ENCODE measurements at places on chromosomes 12 and 14.
A peak's percentile ranks its signal among the peaks of the same experiment; 100 is the strongest.

DNA sequence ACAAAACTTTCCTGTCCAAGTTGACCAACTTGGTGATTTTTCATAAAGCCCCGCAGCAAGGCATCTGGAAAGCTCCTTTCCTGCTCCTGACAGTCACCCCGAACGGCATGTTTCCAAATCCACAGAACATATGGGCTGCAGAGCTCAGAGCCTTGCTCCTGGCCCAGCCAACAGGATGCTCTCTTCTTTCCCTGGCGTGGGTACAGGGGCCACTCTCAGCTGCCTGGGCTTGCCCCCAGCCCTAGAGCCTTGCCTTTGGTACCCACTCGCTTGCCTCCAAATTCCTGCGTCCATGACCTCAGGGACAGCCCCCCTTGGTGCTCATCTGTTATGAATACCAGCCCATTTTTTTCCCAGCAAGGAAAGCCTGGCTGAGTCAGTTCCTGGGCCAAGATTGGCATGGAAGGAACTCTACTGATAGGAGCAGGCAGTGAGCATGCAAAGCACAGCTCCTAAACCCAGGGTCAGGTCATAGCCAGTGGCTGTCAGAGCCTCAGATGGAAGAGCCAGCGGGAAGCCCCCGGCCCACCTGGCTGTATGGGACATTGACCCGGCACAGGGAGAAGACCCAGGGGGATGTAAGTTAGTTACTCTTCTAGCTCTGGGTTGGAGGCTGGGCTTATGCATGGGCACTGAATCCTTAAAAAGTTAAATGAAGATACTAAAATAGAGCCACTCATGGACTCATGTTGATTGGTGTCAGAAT, 105.3 kb upstream of the RTL1 start:
- DNase-seq: no peak

GRCh38 chr12:60335745-60336144, 739.9 kb downstream of the SLC16A7 start:
- DNase-seq: no peak

- DNase-seq: no peak
Measured at GRCh38 chr12:126084480-126084879, 1019.2 kb downstream of the AACS start.

DNA sequence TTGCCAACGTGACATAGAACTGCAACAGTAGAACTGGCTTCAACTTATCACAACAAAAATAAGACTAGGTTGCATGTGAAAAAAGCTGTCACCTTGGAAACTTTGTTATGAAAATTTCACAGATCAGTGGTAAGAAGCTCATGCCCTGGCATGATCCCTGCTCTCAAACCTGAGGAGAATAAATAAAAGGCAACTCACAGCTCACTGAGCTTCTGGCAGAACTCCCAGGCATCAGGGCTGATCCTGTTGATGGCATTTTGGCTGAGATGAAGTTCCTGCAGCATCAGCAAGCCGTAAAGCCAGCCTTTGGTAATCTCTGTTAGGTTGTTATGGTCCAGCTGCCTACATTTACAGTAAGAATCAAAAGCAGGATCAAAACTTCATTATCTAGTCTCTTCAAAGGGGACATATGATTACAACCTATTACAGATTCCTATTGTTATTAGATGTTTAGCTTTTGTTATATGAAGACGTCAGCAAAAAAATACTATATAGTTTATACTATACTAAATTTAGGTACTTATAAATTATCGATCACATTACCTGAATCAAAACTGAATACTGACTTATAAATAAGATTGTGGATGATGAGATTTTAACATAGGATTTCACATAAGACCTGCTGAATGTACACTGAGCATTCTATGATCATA, 32.0 kb downstream of the LRIG3 start:
- no peak for DNase-seq

DNA sequence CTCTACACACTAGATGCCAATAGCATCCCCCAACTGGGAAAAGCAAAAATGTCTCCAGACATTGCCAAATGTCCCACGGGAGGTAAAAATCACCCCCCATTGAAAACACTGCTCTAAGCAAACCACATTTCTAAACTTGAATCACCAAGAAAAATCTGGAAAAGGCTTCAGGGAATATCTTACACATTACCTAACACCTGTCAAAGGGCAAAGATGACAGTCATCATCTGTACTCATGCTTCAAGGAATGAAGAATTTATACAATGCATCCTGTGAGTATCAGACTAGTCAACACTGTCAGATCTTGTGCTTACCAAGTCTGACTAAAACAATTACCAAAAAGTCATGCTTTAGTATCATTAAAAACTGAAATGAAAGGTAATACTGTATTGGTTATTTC, 161.6 kb upstream of the SOX5 start:
- no peak for DNase-seq

DNA sequence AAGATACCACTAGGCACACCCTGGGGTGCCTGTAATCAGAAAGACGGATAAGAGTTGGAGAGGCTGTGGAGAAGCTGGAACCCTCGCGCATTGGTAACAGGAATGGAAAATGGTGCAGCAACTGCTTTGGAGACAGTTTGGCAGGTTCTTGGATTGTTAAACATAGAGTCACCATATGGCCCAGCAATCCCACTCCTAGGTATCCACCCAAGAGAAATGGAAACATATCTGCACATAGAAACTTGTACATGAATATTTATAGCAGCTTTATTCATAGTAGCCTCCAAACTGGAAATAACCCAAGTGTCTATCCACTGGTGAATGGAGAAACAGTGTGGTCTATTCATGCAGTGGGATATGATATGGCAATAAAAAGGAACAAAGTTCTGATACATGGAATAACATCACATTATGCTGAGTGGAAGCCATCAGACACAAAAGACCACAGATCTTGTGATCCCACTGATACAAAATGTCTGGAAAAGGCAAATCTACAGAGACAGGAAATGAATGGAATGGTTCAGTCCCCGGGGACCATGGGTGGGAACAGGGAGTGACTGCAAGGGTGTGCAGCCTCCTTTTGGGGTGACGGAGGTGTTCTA, 45.4 kb downstream of the JAG2 start:
- no peak for DNase-seq

DNA sequence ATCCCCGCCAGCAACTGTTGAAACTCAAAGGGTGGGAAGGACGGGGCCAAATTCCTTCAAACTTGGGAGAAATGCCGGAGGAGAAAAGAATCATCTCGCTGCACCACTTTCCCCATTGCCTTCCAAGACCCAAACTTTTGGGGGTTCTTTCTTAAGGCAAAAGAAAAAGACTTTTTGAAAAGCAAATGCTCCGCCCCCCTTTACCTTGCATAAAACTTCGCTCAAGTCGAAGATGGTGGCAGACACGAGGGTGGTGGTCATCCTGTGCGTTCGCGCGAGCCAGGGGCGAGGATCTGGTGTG, 239 bp downstream of the ZFP36L1 start:
- DNase-seq: no peak

DNA sequence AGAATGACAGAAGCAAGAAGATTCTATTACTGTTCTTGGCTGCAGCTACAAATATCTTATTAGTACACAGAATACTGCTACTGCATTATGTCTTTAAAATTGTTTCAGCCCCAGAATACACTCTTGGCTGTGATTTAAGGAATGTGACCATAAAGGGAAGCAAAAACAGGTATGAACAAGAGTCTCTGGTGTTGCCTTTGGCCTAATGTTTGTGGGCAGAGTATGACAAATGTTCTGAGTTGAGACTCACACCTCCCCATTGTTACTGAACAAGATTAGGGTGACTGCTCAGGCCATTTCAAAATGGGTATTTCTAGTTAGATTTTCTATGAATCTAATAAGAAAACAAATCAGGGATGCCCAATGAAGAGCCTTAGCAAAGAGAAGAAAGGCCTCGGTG, 28.5 kb downstream of the TTC6 start:
- DNase-seq: no peak

DNA sequence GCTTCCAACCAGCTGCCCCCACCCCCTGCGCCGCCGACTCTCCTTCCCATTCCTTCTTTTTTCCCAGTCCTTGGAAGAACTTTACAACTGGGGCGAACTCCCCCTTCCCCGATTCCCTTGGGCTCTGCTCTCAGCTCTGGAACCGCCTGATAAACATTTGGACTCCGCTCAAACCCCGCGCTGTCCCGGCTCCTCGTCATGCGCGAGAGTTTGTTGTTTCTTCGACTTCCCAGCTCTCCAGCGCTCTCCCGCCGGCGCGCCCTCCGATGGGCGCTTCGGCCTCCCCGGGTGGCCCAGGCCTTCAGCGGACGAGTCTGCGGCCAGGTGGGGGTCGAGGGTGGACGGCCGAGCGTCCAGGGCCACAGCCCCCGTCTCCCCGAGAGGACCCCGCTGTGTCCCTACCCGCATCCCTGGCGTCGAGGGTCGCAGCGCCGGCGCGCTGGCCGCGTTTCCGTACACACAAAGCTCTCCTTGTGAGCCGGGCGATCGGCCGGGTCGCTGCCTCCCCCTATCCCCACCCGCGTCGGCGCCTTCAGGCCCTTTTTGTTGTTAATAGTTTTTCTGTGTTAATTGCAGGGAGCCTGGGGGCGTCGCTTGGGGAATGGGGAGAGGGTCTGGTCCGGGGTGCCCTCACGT, 847 bp downstream of the MMP14 start:
- no peak for DNase-seq

- no peak for DNase-seq
Measured at GRCh38 chr14:68651075-68651474, 141.8 kb downstream of the ZFP36L1 start.

GRCh38 chr12:14928931-14929330, 9.4 kb downstream of the ERP27 start:
- no peak for DNase-seq

DNA sequence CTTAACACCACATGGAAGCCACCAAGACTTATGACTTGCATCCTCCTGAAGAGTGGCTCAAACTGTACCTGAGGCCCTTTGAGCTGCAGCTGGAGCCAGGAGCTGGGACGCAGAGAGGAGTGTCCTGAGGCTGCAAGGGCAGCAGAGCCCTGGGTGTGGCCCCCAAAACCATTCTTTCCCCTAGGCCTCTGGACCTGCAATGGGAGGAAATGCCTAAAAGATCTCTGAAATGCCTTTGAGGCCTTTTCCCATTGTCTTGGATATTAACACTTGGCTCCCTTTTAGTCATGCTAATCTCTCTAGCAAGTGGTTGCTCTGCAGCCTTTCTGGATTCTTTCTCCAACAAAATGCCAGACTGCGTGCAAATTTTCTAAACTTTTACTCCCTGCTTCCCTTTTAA, 156.1 kb downstream of the SLC38A4 start:
- DNase-seq: no peak

DNA sequence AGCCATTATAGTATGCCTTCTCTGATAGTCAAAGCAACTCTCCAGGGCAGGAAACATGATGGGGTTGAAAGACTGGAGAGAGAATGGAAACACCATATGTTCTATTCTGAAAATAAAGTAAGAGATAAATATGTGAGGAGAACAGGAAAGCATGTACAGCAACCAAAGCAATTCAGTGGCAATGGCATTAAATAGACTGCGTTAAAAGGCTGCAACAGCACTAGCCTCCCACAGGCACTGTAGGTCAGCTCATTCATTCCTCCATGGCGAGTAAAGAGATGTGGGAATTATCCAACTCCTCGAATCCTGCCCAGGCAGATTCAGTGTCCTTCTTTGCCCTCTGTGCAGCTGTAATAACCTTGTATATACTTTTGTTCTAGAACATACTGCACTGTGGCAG, 43.8 kb downstream of the ANO6 start:
- DNase-seq: no peak

- DNase-seq: no peak
Measured at GRCh38 chr12:38490073-38490472, 173.5 kb downstream of the ALG10B start.

DNA sequence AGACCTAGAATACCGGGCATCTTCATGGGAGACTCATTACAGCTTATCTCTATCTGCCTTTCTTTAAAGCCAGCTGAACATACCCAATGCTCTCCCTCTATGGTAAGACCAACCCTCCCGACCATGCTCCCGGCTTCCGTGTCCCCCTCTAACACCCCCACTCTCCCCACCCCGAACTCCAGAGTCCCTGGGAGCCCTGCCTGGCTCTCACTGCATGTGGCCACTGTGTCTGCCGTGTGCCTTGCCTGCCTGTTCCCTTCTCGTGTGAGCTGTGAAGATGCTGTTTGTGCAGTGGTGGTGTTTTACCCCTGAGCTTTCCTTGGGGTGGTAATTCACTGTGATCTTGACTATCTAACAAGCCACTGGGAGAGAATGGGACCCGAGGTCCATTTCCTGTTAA, 146.4 kb upstream of the FKBP4 start:
- DNase-seq: no peak

DNA sequence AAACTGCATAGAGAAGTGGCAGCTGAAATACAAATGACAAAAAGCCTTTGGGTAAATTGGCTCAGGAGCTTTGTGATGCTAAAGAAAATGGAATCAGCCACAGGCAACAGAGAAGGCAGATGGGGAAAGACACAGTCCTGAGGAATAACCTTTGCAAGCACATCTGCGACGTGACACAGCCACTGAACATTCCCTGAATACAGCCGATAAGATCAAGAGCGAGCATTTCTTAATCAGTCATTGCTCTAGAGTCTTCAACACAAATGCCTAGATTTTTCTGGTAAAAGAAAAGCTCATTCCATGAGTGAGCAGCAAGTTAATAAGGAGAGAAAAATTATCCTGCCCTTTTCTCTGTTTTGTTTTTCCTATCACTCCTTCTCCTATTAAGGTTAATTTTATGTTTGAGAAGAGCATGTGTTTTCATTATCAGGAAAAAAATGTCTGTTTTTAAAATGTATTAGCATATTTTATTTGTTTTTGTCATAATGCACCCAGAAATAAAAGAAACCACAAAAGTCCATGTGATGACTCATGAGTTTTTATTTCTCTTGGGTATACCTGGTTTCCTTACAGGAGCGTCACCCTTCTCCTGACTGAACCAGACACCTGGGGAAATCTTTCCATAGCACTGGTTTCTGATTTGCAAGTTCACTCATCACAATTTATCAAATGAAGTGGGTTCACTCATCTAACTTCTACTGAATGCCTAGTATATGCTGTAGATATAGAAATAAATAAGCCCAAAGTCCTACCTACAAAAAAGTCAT, 45.4 kb upstream of the PCED1B start:
- DNase-seq: no peak

DNA sequence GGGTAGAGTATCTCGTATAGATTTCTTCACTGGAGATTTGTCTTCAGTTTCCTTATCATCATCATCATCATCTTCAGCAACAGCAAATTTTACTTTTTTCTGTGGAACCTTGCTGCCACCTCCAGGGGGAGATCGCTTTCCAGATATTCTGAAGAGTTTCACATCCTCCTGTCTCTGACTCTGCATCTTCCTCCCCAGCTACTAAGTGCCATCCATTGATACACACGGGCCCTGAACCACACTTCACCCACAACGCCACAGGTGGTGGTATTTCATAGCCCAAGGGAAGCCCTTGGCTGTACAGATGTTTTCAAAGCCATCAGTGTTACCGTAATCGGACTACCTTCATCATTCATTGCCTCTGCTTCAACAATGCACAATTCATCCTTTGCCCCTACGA, 82.2 kb downstream of the PPP2R5C start:
- DNase-seq: peak; percentile 39

GRCh38 chr12:21502872-21503271, 1.3 kb downstream of the GOLT1B start:
- no peak for DNase-seq

DNA sequence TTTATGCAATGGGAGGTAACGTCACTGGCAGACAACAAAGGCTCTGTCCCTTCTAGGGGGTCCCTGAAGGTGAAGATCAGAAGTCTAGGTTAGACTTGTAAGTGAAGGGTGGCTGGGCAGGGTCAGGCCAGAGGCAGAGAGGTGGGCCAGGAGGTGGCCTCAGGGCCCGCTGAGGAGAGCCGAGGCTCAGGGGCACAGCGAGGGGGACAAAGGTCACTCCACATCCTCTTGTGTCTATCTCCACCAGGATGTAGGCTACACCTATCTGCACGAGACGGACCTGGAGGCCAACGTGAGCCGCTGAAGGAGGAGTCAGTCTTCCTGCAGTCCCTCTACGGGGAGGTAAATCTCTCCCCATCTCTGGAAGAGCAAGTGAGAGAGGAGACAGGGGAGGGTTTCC, 20.3 kb downstream of the KRT85 start:
- no peak for DNase-seq

Measured in activated T-cell treated with anti-CD3 and anti-CD28 coated beads for 48 hours (primary cell).